Daoy (cell line): ENCODE measurements at places on chromosomes 3 and 15.

- no peak for DNase-seq
Observed at GRCh38 chr3:130743354-130743753, 3.3 kb downstream of the PIK3R4 start.

DNA sequence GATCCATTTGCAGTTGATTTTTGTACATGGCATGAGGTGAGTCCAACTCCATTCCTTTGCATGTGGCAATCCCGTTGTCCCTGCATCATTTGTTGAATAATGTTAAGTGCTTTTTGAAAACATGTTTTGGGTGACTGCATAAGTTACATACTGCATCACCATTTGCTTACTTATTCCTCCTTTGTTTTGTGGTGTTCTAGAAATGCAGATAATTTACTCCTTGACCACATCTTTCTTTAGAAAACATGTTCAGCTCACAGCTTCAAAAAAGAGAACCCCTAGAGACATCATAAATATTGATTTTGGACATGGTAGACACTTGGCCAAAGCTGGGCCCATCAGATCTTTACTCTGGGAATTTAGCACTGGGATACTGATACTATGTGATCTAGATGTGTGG is 135.3 kb upstream of the DAZL start:
- DNase-seq: no peak

DNA sequence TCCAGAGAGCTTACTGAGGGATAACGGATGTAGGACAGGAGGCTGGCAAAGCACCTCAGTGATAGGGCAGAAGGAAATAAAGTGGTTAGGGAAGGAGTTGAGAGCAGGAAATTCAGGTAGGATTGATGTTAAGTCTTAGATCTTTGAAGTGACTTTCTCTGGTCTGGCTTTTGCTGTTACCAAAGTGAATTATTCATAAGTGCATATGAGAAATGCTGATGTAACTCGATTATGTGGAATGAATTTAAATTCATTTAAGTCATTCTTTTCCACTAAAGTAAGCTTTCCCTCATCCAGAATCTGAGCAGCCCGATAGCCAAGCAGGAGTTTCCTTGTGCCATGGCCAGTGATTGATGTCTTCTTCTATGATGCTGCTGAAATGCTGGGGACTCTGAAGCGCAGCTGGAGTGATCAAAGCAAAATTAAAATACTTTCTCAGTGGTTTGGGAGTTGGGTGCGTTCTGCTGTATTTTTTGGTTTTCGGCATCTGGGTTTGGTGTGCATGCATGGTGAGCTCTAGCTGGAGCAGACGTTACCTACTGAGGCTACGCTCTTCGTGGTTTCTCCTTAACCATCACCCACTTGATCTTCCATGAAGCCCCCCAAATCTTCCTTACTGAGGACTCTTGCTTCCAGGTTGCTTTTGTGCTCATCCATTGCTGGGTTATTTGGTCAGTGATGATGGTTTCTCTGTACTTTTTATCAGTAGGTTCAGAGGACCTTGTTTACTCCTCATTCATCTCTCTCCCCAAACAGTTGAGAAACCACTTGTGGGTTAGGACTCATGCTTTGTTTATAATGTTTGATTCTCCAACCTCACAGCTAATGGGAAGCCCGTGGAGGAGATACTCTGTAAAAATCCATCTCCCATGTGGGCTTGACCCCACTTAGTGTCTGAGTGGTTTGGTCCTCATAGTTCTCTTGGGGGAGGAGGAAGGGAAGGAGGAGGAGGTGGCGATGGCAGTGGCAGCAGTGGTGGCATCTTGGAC is 72.5 kb downstream of the IGF1R start:
- DNase-seq: no peak

DNA sequence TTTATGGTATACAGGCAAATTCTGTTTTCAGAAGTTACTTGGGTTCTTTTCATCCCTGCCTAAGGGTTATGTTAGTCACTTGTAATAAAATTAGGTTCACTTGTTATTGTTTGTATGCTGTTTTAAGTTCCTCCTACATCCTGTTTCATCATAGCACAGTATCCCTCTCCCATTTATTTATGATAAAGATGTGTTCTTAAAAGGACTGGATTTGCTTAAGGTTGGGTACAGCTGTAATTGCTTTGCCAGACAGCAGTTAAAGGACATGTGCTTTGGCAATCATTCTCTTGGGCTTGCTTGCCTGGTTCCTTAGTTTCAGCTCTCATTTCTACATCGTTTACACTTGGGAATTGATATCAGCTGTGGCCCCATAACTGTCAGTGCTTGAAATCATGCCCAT is 11.7 kb downstream of the ATP2C1 start:
- DNase-seq: no peak
